ENCODE measurements at places on chromosomes 6 and 20.

DNA sequence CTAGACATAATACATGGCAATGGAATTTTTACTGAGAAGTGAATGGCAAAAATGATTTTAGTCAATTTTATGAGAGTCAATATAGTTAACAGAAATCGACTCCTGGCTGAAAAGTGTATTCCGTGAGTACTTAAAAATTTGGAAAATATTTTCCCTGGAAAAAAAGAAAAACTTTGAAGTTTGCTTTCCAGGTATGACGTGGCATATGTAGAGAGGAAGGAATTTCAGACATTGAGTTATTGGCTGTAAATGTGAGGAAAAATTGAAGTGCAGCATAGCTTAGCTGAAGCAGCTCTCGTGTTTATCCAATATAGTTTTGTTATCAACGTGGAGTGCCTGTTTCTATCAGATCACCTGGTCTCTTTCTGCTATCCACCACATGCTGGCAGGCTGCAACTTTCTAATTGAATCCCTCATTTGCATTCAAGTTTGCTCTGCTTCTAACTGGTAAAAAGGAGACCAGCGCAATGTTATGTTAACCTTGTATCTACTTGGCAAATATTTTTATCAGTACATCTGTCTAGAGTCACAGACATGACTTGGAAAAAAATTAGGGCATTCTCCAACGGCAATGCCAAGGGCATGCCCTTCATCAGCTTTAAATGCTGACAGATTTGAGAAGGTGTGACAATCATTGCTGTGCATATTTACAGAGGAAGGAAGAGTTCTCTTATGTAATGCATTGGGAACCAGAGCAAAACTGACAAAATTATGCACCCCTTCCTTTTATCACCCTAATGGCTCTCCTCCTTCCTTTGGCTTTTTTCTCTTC, 1102.8 kb upstream of the FLRT3 start:
- DNase-seq, result no peak

DNA sequence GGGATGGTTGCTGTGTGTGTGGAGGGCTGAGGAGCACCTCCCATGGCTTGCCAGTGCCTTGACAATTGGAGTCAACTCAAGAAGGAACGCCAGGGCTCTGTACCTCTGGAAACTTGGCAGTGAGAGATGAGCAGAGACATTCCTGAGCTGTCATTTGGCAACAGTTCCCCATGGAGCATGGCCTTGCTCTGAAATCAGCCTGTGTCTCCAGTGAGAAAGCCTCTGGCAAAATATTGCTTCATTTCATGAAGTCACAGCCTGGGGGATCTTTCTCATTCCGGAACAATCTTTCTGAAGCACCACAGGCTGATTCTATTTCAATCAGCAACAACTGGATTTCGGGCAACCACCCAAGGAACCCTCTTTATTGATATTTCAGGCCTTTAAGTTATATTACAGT, 52.2 kb upstream of the FNDC1 start:
- DNase-seq, result no peak

DNA sequence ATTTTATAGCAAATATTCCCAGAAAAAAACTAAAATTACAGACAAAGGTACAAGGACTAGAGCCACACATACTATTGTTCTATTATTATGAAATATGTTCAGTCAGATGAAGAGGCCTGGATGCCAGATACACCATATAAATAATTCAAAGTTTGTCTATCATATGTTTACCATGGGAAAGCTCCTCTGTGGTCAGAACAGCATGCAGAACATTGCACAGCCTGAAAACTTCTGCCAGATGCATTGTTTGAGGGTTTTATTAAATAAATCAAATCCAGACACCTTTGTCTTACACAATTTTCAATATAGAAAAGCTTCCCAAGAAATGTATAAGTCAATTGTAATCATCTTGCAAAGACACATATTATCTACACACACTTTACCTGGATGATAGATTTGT, 35.0 kb upstream of the COL21A1 start:
- DNase-seq, result no peak

- DNase-seq, result no peak
Measured at GRCh38 chr20:44465001-44465560, 10.6 kb upstream of the TTPAL start.

DNA sequence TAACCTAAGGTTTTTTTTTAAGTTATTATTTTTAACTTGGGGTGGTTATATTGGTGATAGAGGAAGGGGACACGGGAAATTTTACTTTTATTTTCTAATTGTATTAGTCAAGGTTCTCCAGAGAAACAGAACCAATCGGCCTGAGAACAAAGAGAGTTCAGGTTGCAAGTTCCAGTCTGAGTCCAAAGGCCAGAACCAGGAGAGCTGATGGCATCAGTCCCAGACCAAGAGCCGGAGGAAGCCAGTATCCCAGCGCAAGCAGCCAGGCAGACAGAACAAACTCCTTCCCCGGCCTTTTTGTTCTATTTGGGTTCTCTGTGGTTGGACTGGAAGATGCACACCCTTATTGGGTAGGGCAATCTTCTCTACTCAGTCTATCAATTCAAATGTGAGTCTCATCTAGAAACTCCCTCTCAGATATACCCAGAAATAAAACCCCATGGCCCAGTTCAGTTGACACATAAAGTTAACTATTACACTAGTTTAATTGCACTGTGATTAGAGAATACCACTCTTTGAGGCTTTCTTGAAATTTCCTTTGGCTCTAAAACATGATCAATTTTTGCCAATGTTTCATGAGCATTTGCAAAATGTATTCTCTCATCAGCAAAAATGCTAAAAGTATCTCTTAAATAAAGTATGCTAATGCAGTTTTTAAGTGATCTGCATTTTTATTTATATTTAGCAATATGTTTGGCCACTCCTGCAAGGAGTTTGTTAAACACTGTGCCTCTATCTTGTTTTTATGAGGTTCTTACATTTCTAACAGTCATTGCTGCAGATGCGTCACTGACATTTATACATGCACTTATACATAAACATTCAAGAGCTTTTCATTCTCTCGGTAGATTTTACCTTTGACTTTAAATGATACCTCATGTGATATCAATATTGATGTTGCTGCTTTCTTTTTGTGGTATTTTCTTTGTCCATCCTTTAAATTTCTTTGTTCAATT, 103.2 kb upstream of the SSTR4 start:
- no peak for DNase-seq

DNA sequence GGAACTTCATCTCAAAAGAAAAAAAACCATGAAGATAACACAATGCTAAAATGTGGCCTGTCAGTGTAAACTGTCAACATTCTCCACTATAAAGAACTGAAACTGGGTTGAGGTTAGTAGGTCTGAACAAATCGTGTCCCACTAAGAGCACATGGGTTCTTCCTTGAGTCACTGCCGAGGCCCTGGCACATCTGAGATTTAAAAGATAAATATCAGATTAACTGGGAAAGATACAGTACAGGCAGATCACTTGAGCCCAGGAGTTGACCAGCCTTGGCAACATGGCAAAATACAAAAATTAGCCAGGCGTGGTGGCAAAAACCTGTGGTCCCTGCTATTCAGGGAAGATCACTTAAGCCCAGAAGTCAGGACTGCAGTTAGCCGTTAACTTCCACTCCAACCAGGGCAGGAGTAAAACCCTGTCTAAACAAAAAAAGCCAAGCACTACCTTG, 5.6 kb downstream of the EEF1A1 start:
- no peak for DNase-seq

DNA sequence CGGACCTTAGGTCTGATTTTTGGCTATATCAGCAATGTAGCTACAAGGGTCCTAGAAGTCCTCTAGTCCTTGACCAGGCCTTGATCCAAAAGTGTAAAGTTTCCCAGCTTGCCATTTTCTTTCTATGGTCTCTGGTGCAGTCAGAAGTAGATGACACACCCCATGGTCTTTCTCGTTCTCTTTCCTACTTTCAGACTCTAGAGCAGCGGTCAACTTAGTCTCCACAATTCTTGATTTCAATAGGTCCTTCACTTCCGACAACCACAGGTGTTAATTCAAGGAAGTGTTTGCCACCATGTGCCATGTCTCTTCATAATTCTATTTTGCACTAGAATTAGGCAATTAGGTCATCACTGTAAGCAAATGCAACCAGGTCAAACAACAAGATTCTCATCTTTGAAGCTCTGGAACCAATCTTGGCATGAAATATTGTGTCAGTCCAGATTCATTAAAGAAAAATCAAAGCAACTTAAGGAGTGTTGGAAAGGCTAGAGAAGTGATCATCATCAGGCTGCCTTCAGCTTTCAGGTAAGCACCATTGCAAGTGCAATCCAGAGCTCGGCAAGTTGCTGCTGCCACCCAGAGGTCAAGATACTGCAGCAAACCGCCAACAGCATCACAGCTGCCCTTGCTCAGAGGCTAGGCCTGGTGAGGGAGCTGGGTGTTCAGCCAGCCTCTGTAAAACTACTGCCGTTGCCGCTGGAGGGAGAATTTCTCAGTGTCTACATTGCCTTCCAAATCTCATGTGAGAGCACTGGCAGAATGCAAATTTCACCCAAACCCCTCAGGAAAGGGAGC, 5.6 kb upstream of the SYNE1 start:
- no peak for DNase-seq

DNA sequence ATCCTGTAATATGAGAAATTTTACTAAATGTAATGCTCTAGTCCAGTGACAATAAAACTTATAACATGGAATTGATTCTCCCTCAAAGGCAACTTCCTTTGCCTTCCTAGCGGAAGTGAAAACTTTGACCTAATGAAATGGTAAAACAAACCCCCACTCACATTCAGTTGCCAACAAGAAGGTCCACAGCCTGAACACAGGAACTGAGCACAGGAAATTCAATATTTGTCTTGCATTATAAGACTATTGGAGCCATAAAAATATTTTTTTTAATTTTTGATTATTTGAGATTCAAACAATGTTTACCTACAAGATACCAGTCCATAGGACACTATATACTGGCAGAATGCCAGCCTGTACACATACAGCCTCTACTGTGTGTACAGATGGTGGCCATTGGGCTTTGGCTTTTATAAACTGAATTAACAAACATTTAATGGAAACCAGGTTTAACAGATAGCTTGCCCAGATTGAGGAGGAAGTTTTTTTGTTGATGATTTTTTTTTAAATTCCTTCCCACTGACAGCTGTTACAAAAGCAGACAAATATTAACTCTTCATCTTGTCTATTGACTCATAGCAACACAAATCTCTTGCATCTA, 481.5 kb upstream of the JAG1 start:
- no peak for DNase-seq

DNA sequence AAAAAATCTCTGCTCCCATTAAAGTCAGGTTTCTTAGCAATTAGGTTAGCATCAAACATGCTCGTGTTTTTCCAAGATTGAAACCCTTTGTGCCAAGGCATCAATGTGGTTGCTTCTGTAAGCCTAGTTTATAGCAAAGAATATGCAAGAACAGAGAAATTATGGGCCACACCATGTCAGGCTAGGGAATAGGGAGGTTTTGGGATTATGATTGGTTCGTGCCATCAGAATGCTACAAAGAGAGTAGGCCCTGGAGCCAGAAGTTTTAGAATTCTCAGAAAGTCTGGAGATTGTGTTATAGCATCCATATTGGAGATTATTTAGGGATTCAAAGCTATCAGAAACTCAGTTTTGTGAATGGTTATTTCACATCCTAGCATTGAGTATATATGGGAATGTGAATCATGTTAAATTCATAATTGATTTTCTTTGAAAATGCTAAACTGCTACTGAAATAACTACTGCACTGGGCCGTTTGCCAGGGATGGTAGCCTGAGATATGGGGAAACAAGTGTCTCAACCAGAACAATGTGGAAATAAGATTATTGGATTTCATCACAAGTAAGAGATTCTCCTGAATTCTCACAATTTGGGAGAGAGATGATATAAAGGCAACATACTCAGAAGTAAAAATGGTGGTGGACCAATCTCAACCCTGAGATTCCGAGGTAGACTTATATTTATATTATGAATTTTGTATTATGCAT, 45.3 kb downstream of the ZNF292 start:
- no peak for DNase-seq

GRCh38 chr6:3517350-3517749, 60.5 kb upstream of the SLC22A23 start:
- no peak for DNase-seq

DNA sequence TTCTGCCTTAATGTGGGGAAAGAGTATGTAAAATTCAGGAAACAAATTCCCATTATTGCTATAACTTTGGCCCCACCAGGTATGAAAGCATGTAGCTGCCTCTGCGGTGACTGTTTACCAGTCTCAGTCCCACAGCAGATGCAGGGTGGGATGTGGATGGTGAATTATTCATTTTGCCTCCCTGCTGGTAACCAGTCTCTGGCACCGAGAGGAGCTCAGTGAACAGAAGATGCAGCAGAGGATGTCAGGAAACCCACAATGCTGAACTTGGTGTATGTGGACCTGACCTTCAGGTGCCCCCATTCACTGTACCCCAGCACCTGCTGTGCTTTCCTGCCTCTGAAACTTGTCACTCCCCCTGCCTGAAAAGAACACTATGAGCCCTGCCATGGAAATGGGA, 8.8 kb upstream of the METTL24 start:
- no peak for DNase-seq

GRCh38 chr20:13028001-13028400, 19.2 kb downstream of the SPTLC3 start:
- DNase-seq, result no peak

- no peak for DNase-seq
Measured at GRCh38 chr6:167742719-167743303, 83.9 kb upstream of the AFDN start.

DNA sequence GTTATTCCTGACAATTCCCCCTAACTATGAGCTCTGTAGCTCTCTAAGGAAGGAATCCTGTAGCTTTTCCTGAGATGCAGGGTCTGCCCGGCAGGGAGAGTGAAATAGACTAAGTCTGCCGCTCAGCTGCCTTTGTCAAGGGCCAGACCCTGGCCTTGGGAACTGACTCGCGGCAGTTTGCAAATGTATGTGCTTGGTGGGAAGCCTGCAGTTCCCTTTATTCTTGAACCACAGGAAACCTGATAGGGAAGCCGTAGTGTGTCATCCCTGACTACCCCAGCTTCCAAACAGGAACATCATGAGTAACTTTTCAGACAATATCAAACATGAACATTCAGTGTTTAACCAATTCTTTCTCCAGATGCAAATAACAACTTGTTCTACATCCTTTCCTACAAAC, 78.7 kb upstream of the IFNGR1 start:
- DNase-seq, result no peak

- no peak for DNase-seq
Measured at GRCh38 chr6:155687645-155688044, 232.0 kb upstream of the NOX3 start.

- DNase-seq, result no peak
Measured at GRCh38 chr6:2213086-2213485, 32.3 kb downstream of the GMDS start.

Data from activated naive CD4-positive, alpha-beta T cell (primary cell).